ENCODE measurements at places on chromosomes 5 and 9. TPM values are rescaled to one million over a fixed set of nuclear protein-coding genes. Genes with fewer than 3 reads are reported as not detected.

Gene ROR2
- total RNA-seq, result 13.8 TPM

Gene BARX1
- 15.6 TPM for total RNA-seq

Gene GABRA1
- total RNA-seq, result not detected

Gene ITGA2
- total RNA-seq, result 2.7 TPM

Gene PALM2AKAP2
- total RNA-seq, result 19.4 TPM
